ENCODE measurements at places on chromosomes 16 and 17. TPM values are rescaled to one million over a fixed set of nuclear protein-coding genes. Genes with fewer than 3 reads are reported as not detected.

OTOA gene
- polyA plus RNA-seq, result 0.39 TPM

IRX5 gene
- 3.7 TPM for polyA plus RNA-seq

GRCh38 chr17:80802626-80803450 is 188.8 kb upstream of the CHMP6 start:
- DNase-seq, result peak; percentile 53

DNA sequence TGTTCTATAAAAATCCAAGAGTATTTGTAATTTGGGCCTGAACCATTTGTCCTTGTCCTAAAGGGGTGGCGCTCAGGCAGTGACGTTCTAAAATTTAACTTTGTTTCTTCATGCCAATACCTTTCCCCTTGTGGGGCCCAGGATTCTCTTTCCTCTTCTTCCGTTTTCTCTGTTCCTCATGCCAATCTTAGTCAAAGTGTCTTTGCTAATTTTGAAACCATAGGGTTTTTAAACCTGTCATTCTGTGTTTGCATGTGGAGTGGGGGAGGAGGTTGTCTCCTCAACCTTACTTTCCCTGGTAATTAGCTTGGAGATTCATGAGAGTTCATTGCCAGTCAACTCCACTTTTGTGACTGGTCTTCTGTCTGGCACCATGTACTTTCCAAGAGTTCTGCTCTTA is 337.1 kb downstream of the MAF start:
- no peak for DNase-seq

- DNase-seq, result no peak
Measured at GRCh38 chr16:52727441-52727840, 180.5 kb upstream of the TOX3 start.

- peak; percentile 68 for DNase-seq
Measured at GRCh38 chr16:88941913-88942909, 34.8 kb downstream of the CBFA2T3 start.

DNA sequence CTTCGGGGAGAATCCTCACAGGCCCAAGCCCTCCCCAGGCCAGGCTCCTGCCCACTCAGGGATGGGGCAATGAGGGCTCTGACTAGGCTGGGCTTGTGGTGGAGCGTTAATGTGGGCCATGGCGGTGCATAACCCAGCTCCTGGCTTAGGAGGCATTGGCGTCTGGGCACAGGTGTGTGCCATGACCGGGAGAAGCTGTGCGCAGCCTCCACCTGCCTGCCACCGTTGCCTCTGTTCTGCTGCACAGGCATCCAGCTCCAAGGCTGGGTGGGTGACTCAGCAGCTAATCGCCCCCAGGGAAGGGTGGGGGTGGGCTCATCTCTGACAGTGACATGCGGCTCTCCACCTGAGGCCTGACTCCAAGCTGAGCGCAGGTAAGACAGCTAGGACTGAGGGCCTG is 3.5 kb upstream of the ARHGAP27 start:
- DNase-seq, result no peak

PTX4 gene
- not detected for polyA plus RNA-seq

FOXJ1 gene
- 3.4 TPM for polyA plus RNA-seq

TBC1D3E gene
- polyA plus RNA-seq, result not detected

SLC6A2 gene
- 0.73 TPM for polyA plus RNA-seq

- no peak for DNase-seq
Measured at GRCh38 chr17:44414394-44415155, 25.1 kb upstream of the ITGA2B start.
